Spleen (tissue), 13 donors: ENCODE measurements at places on chromosomes 3 and 15.

GRCh38 chr3:120170223-120170622, 76.0 kb upstream of the GSK3B start:
- no peak overlapping the region for H3K4me3 ChIP-seq
- no peaks in the 10 kb centered on the region for H3K36me3 ChIP-seq
- H3K27me3 ChIP-seq = no peaks in the 10 kb centered on the region
- no peak for DNase-seq
- H3K27ac ChIP-seq = no peak overlapping the region

DNA sequence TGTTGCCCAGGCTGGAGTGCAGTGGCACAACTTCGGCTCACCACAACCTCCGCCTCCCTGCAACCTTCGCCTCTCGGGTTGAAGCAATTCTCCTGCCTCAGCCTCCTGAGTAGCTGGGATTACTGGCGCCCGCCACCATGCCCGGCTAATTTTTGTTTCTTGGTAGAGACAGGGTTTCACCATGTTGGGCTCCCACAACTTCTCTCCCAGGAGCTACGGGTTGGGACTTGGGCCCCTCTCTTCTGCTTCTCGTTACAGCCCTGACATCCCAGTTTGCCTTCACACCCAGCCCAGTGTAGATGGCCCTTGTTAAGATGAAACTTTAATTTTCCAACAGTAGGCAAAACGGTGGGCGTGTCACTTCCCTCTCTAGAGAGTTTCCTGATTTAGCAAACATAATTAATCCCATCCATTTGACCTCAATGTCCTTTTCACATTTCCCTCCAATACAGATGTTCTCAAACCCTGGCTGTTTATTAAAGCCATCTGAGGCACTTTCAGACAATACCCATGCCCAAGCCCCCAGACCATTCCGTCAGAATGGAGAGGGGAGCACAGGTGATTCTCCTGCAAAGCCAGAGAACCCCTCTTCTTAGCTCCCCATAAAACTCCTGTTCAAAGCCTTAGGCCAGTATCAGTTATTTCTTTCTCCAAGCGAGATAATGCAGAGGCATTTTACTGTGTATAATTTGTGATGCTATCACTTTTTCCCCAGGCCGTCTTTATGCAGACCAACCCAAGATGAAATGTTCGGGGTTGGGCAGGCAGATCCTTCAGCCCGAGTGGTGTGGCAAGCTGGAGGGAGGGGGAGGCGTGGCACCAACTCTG, 245.7 kb downstream of the XXYLT1 start:
- peaks cover 13% of the 10 kb centered on the region for H3K4me1 ChIP-seq
- peak overlapping the region; percentile 71 for H3K27ac ChIP-seq
- DNase-seq = no peak

- peaks cover 49% of the 10 kb centered on the region for H3K36me3 ChIP-seq
- no peaks in the 10 kb centered on the region for H3K27me3 ChIP-seq
- H3K4me3 ChIP-seq = no peak overlapping the region
- DNase-seq = no peak
- H3K27ac ChIP-seq = no peak overlapping the region
- peaks cover 78% of the 10 kb centered on the region for H3K4me1 ChIP-seq
Observed at GRCh38 chr3:63979093-63979885, 44.0 kb downstream of the PSMD6 start.

DNA sequence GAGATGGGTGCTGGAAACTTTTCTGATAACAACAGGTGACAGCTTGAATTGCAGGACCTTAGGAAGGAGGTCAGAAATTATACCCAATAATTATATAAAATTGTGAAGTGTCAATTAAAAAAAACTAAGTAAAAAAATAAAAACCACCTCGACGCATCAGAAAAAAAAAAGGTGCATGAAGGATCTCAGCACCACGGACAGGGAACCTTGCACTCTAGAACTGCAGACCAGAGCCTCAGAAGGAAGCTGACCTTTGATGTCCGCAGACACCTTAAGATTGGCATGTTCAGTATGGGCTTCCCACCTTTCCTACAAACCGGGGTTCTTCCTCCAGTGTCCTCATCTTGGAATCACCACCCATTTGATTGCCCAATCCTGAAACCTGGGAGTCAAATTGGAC, 60.9 kb downstream of the SCN10A start:
- no peaks in the 10 kb centered on the region for H3K4me1 ChIP-seq
- H3K27ac ChIP-seq = no peak overlapping the region
- peaks cover 4% of the 10 kb centered on the region for H3K27me3 ChIP-seq
- no peak for DNase-seq

DNA sequence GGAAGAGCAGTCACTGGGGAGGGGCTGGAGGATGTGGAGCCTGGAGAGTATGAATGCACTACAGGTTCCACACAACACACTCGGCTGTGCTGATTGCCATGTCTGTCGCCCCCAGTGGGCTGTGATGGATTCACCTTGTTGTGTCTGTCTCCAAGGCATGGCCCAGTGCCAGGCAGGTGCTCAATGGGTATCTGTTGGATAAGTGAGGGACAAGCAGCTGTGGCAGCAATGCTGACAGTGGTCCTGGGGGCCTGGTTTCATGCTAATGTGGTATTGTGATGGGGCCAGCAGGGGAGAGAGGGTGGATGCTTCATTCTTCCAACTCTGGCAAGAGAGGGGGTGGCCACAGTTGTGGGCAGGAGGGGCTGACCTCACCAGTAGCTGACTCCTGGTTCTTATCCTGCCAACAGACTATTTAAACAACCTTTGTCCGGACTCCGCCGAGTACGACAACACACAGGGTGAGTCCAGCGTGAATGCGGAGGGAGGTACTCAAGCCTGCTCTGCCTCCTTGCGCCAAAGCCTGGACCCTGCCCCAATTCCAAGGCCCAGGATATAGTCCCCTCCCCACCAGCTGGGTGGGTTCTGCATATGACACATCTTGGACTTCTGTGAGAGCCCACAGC, 47.3 kb upstream of the NR2C2 start:
- DNase-seq = no peak
- H3K27ac ChIP-seq = no peak overlapping the region
- no peaks in the 10 kb centered on the region for H3K27me3 ChIP-seq

DNA sequence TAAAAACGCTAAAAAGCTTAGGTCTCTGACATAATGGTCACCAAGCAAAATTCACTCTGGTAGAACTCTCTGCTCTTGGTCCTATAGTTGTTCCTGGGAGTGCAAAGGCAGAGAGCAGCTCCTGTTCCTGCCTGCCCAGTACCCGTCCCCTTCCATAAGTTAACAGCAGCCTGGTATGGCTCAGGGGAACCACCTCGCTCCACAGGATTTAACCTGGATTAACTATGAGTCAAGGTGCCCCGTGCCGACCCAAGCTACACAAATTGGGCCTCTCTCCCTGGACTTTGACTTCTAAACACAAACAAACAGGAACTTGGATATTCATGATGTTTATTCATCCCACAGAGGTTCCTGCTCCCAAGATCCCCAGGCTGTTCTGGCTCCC, 32.1 kb downstream of the SCAP start:
- peak overlapping the region; percentile 26 for H3K27ac ChIP-seq
- H3K36me3 ChIP-seq = peaks cover 26% of the 10 kb centered on the region
- H3K4me3 ChIP-seq = no peak overlapping the region
- DNase-seq = no peak

DNA sequence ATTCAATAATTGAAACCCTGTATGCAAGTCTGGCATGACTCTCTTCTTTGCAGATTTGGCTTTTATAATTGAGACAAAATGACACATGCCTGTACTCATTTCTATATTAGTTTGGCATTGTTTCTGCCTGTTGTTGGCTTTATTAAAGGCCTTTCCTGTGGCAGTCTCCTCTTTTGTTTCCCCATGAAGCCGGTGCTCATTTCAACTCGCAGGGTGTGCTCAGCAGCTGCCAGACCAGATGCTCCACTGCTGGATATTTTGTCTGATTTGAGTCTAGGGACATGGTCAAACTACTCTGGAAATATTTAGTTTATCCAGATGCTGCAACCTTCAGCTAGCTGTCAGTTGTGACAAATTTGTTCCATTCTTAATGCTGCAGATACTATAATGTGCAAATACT, 445.3 kb downstream of the NAALADL2 start:
- no peak for DNase-seq
- no peak overlapping the region for H3K4me3 ChIP-seq
- H3K4me1 ChIP-seq = no peaks in the 10 kb centered on the region
- no peaks in the 10 kb centered on the region for H3K27me3 ChIP-seq
- H3K36me3 ChIP-seq = no peaks in the 10 kb centered on the region

- no peak for DNase-seq
- H3K4me1 ChIP-seq = peaks cover 21% of the 10 kb centered on the region
- peak overlapping the region; percentile 77 for H3K27ac ChIP-seq
- no peak overlapping the region for H3K4me3 ChIP-seq
Observed at GRCh38 chr3:149276619-149277018, 55.0 kb upstream of the CP start.

GRCh38 chr3:187290503-187290902, 1.0 kb downstream of the MASP1 start:
- no peak overlapping the region for H3K4me3 ChIP-seq
- H3K27ac ChIP-seq = no peak overlapping the region
- no peak for DNase-seq
- peaks cover 23% of the 10 kb centered on the region for H3K27me3 ChIP-seq
- H3K4me1 ChIP-seq = no peaks in the 10 kb centered on the region
- H3K36me3 ChIP-seq = no peaks in the 10 kb centered on the region

DNA sequence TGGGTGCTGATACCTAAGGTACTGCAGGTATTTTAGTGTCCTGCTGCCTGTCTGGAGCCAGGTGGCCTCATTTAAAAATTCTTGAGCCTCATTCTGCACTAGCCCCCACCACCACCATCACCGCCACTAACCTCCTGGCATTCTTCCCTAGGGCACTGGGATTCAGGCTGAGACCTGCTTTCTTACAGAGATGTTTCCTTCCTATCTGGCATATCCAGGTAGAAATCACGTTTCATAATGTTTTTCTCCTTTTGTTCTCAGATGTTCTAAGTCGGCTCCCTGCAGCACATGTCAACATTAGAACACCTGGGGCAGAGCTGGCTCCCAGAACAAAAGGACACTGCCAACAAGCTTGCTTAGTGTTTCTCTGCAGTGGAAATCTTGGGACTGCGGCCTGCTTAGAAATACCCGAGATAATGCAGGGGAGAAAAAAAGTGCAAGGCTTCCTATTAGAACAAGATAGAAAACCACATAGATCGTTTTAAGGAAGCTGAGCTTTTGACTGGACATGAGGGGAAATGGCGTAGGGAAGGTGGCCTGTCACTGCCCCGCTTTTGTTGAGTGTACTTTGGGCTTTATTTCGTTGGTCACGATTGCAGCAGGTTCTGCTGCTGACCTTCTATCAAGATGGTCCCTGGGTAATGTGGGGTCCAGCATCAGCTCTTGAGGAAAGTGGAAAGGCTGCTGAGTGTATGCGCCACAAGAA, 59.6 kb upstream of the PPARG start:
- DNase-seq = no peak
- no peaks in the 10 kb centered on the region for H3K27me3 ChIP-seq
- H3K4me3 ChIP-seq = no peak overlapping the region

GRCh38 chr3:11088831-11089230, 65.5 kb upstream of the HRH1 start:
- H3K36me3 ChIP-seq = no peaks in the 10 kb centered on the region
- H3K27me3 ChIP-seq = no peaks in the 10 kb centered on the region
- DNase-seq = no peak
- no peak overlapping the region for H3K27ac ChIP-seq
- H3K4me3 ChIP-seq = no peak overlapping the region
- H3K4me1 ChIP-seq = no peaks in the 10 kb centered on the region
